HFFc6 (cell line): ENCODE measurements at places on chromosomes 3 and 15. TPM values are rescaled to one million over a fixed set of nuclear protein-coding genes. Genes with fewer than 3 reads are reported as not detected.

GRCh38 chr3:13213911-13214846 is 140.9 kb upstream of the IQSEC1 start:
- no peak for DNase-seq
- H3K27ac ChIP-seq: no peak overlapping the region

- H3K4me1 ChIP-seq: peaks cover 56% of the 10 kb centered on the region
- H3K4me3 ChIP-seq: peak overlapping the region; percentile 100
- DNase-seq: no peak
- H3K27me3 ChIP-seq: peaks cover 8% of the 10 kb centered on the region
- H3K36me3 ChIP-seq: peaks cover 37% of the 10 kb centered on the region
Measured at GRCh38 chr3:159764490-159765029, 224.1 kb upstream of the IL12A start.

The GATM gene
- 0.23 TPM in 1 of 2 replicates, not detected in the other for total RNA-seq

DNA sequence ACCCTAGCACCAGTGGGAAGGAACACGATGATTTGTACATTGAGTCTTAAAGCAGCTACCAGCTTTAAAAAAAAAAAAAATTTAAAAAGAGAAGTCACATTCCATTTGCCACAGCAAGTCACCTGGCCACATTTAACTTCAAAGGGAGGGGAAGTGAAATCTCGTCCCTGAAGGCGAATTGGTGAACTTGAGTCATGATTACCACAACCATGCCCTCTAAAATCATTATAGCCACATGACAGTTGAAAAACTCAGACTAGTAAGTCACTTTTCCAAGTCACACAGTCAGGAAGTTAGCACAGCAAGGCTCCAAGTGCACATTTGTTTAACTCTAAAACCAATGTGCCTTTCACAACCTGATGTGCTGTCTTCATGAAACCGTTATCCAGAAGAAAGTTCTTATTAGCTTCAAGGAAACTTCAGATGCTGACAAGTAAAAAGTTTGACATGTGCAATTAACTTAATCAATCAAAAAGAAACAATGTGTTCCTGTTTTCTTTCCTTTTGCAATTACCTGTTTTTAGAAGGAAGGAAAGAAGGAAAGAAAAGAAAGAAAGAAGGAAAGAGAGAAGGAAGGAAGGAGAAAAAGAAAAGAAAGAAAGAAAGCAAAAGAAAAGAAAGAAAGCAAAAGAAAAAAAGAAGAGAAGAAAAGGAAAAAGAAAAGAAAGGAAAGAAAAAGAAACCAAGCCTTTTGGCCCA is 8.3 kb upstream of the THSD4 start:
- DNase-seq: no peak
- no peak overlapping the region for H3K4me3 ChIP-seq
- peaks cover 2% of the 10 kb centered on the region for H3K27me3 ChIP-seq
- peaks cover 74% of the 10 kb centered on the region for H3K4me1 ChIP-seq
- H3K27ac ChIP-seq: peak overlapping the region; percentile 7; the same call in 1 of the 2 replicates

GRCh38 chr3:152817400-152817799 is 17.5 kb upstream of the P2RY1 start:
- H3K27ac ChIP-seq: no peak overlapping the region
- H3K36me3 ChIP-seq: no peaks in the 10 kb centered on the region
- H3K27me3 ChIP-seq: no peaks in the 10 kb centered on the region; the same call in 1 of the 2 replicates
- H3K4me1 ChIP-seq: no peaks in the 10 kb centered on the region

- DNase-seq: peak; percentile 19
- no peak overlapping the region for H3K27ac ChIP-seq
- H3K27me3 ChIP-seq: peaks cover 55% of the 10 kb centered on the region
- H3K4me1 ChIP-seq: peaks cover 23% of the 10 kb centered on the region
- H3K4me3 ChIP-seq: no peak overlapping the region
- no peaks in the 10 kb centered on the region for H3K36me3 ChIP-seq
Measured at GRCh38 chr15:65374821-65375401, 2.9 kb downstream of the IGDCC3 start.

- no peaks in the 10 kb centered on the region for H3K36me3 ChIP-seq
- H3K27me3 ChIP-seq: no peaks in the 10 kb centered on the region; the same call in 1 of the 2 replicates
- peaks cover 13% of the 10 kb centered on the region; the same call in 1 of the 2 replicates for H3K4me1 ChIP-seq
- peak overlapping the region; percentile 44; the same call in 1 of the 2 replicates for H3K4me3 ChIP-seq
Measured at GRCh38 chr3:156843071-156843808, 17.1 kb downstream of the LEKR1 start.

- H3K27ac ChIP-seq: no peak overlapping the region
- H3K36me3 ChIP-seq: no peaks in the 10 kb centered on the region
- no peak overlapping the region for H3K4me3 ChIP-seq
- no peaks in the 10 kb centered on the region for H3K27me3 ChIP-seq
Measured at GRCh38 chr15:55658886-55659285, 70.7 kb upstream of the PYGO1 start.

GRCh38 chr15:47415539-47415971 is 301.8 kb upstream of the SEMA6D start:
- H3K36me3 ChIP-seq: no peaks in the 10 kb centered on the region
- H3K4me1 ChIP-seq: peaks cover 21% of the 10 kb centered on the region
- peak; percentile 1 for DNase-seq
- peak overlapping the region; percentile 50 for H3K27ac ChIP-seq
- H3K4me3 ChIP-seq: no peak overlapping the region

The NGRN gene
- total RNA-seq: 83.8 and 98.6 TPM in 2 replicates

The GPR171 gene
- total RNA-seq: not detected in 2 replicates

GRCh38 chr3:48561045-48561736 is 2.4 kb downstream of the UCN2 start:
- DNase-seq: peak; percentile 55
- H3K36me3 ChIP-seq: peaks cover 11% of the 10 kb centered on the region; the same call in 1 of the 2 replicates
- peaks cover 13% of the 10 kb centered on the region for H3K27me3 ChIP-seq

GRCh38 chr3:193214445-193214844 is 26.6 kb upstream of the PLAAT1 start:
- H3K27ac ChIP-seq: no peak overlapping the region
- no peaks in the 10 kb centered on the region for H3K27me3 ChIP-seq
- H3K4me1 ChIP-seq: no peaks in the 10 kb centered on the region
- H3K36me3 ChIP-seq: no peaks in the 10 kb centered on the region
- no peak for DNase-seq
- H3K4me3 ChIP-seq: no peak overlapping the region

DNA sequence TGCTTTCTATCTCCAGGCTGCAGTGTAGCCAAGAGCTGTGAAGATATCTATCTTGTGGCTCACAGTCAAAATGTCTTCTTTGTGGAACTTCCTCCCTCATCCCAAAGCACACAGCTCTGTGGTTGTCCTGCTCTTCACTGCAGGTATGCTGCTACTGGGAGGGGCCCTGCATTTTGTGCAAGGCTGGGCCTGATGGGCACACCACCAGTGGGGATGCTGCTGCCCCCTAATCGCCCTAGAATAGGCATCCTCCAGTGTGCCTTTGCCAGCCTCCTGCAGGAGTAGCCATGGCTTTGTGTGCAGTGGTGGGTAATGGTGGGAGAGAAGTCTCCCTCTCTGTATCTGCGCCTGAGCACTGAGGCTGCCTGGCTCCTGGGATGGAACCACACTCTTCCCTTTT is 297.3 kb downstream of the DOCK3 start:
- no peak overlapping the region for H3K4me3 ChIP-seq
- H3K4me1 ChIP-seq: no peaks in the 10 kb centered on the region
- H3K27me3 ChIP-seq: peaks cover 1% of the 10 kb centered on the region; the same call in 1 of the 2 replicates

The CLDN11 gene
- 3.8 to 67.7 TPM (median 4.1 TPM) in 3 replicates for total RNA-seq
